Right lobe of liver (tissue), 6 donors: ENCODE measurements at places on chromosomes 2 and 18. TPM values are rescaled to one million over a fixed set of nuclear protein-coding genes. Genes with fewer than 3 reads are reported as not detected.
A peak's percentile ranks its signal among the peaks of the same experiment; 100 is the strongest.

The C2orf74 gene
- total RNA-seq: 11.5 TPM

The KCNG2 gene
- not detected for total RNA-seq

The RAB6C gene
- total RNA-seq: not detected

The GATA6 gene
- 14.0 TPM for total RNA-seq

The CXCR1 gene
- 0.60 TPM for total RNA-seq

The PROM2 gene
- 0.25 TPM for total RNA-seq

The PLEK gene
- total RNA-seq: 2.5 TPM

The ABCG8 gene
- total RNA-seq: 116 TPM

The ARHGAP28 gene
- total RNA-seq: 1.7 TPM

The MEP1B gene
- not detected for total RNA-seq

- H3K27me3 ChIP-seq: no peaks in the 10 kb centered on the region
- H3K36me3 ChIP-seq: no peaks in the 10 kb centered on the region
- H3K4me1 ChIP-seq: no peaks in the 10 kb centered on the region
Measured at GRCh38 chr2:112768432-112768831, 4.0 kb upstream of the CKAP2L start.

DNA sequence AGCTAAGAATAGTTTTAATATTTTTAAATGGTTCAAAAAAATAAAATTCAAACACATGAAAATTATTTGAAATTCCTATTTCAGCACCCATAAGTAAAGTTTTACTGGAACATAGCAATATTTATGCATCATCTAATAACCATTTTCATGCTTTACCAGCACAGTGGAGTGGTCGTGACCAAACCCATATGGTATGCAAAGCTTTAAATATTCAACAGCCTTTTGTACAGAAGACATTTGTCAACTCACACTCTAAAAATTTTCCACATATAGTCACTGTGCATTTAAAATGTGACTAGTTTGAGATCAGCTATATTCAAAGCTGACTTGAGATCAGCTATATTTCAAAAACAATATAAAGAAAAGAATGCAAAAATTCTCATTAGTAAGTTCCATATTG, 46.2 kb downstream of the PUM2 start:
- H3K27me3 ChIP-seq: no peaks in the 10 kb centered on the region
- peaks cover 6% of the 10 kb centered on the region for H3K36me3 ChIP-seq

DNA sequence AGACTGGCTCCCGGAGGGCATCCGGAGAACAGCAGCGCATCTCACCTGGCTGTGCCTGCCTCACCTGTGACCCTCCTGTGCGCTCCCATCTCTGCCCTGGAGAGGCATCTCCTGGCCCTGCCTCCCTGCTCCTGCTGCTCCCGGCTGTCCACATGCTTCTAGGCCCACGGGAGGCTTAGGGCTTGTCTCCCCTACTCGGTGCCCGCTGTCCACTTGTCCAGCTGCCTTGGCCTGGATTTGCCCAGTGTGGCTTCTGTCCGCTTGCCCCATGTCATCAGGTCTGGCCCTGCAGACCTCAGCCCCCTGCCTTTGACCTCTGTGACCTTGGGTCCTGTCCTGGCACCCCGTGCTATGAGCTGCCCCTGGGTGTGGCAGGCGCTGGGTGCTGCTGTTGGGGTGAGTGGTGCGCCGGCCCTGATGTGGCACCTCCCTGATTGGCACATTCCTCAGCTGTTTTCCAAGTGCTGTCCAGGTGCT, 4.5 kb downstream of the BOK start:
- H3K4me3 ChIP-seq: no peak overlapping the region
- no peaks in the 10 kb centered on the region for H3K27me3 ChIP-seq
- no peaks in the 10 kb centered on the region for H3K4me1 ChIP-seq
- H3K27ac ChIP-seq: no peak overlapping the region

DNA sequence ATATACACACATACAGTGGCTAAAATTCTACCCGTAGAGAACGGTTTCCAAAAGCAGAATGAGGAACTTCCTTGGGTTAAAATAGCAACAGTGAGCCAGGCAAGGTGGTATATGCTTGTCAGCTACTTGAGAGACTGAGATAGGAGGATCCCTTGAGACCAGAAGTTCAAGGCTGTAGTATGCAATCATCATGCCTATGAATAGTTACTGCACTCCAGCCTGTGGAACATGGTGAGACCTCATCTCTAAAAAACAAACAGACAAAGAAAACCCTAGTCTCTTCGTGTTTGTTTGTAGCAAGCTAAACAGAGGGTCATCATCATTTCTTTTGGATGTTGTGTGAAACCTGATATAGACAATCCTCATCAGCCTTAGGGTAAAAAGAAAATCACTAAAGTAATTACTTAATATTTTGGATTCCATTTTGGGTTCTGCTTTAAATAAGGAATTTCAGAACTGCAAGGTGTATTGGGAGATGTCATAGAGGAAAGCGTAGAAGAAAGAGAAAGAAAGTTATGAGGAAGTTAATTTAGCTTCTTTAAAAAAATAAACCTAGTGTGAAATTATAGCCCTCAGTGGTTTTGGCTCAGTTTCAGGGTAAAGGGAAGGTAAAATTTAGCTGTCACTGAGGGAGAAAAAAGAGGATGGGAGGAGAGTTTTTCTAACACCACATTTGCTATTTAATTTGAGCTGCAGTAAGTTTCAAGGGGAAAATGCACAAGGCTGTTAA, 46.5 kb downstream of the PLEK start:
- no peaks in the 10 kb centered on the region for H3K27me3 ChIP-seq
- no peak for DNase-seq
- no peak overlapping the region for H3K4me3 ChIP-seq
- no peaks in the 10 kb centered on the region for H3K4me1 ChIP-seq

DNA sequence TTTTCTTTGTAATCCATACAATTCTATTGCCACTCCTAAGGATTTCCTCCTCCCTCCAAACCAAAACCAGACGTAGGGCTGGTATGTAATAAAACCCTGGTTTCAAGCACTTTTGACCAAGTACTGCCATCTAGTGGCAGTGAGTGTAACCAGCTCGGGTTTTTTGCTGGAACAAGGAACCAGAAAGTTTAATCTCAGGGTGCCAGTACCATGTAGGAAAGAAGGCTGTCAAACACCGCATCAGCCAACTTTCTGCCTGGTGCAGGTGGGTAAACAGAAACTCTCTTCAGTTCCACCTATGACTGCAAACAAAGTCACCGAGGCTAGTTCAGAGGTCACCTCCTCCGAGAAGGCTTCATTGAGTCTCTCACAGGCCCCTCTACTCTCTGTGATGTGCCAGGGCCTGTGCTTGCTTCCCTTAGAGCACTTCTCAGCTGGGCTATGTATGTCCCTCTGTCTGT, 10.2 kb upstream of the THNSL2 start:
- DNase-seq: no peak
- H3K4me3 ChIP-seq: no peak overlapping the region
- peak overlapping the region; percentile 57 for H3K27ac ChIP-seq
- H3K36me3 ChIP-seq: no peaks in the 10 kb centered on the region
- no peaks in the 10 kb centered on the region for H3K27me3 ChIP-seq

GRCh38 chr2:20675701-20676352, 8.9 kb downstream of the GDF7 start:
- H3K27me3 ChIP-seq: no peaks in the 10 kb centered on the region
- no peak overlapping the region for H3K4me3 ChIP-seq
- peak; percentile 80 for DNase-seq

DNA sequence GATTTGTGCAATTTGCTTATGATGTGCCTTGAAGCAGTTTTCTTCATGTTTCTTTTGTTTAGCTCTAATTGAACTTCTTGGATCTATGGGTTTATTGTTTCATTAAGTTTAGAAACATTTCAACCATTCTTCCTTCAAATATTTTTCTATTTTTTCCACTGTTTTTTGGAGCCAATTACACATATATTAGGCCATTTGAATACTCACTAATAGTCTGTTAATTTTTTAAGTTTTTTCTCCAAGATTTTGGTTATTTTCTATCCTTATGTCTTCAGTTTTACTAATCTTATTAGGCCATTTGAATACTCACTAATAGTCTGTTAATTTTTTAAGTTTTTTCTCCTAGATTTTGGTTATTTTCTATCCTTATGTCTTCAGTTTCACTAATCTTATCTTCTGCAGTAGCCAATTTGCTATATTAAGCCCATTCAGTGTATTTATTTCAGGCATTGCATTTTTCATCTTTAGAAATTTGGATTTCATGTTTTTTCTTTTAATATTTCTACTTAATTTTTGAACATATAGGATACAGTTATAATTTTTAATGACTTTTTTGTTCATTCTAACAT, 9.5 kb upstream of the TMEM87B start:
- H3K4me3 ChIP-seq: no peak overlapping the region
- H3K36me3 ChIP-seq: no peaks in the 10 kb centered on the region
- H3K27ac ChIP-seq: no peak overlapping the region
- no peaks in the 10 kb centered on the region for H3K27me3 ChIP-seq
- H3K4me1 ChIP-seq: peaks cover 5% of the 10 kb centered on the region

DNA sequence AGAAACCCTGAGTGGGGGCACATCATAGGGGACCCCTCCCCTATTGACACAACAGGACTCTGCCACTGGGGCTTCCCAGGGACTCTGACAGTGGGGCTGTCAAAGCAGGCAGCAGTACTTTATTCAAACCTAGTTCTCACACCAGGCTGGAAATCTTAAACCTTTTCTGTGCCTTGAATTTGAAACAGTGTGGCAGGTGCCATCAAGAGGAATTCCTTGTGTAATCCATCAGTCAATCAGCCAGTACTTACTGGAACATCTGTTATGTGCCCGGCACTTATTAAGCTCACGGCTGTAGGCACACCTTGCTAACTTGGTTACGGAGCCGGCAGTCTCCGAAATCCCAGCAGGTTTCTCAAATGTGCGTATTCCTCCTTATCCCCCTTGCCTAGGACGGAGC, 12.0 kb downstream of the GLI2 start:
- no peak overlapping the region for H3K27ac ChIP-seq
- DNase-seq: no peak
- no peak overlapping the region for H3K4me3 ChIP-seq
- no peaks in the 10 kb centered on the region for H3K36me3 ChIP-seq

DNA sequence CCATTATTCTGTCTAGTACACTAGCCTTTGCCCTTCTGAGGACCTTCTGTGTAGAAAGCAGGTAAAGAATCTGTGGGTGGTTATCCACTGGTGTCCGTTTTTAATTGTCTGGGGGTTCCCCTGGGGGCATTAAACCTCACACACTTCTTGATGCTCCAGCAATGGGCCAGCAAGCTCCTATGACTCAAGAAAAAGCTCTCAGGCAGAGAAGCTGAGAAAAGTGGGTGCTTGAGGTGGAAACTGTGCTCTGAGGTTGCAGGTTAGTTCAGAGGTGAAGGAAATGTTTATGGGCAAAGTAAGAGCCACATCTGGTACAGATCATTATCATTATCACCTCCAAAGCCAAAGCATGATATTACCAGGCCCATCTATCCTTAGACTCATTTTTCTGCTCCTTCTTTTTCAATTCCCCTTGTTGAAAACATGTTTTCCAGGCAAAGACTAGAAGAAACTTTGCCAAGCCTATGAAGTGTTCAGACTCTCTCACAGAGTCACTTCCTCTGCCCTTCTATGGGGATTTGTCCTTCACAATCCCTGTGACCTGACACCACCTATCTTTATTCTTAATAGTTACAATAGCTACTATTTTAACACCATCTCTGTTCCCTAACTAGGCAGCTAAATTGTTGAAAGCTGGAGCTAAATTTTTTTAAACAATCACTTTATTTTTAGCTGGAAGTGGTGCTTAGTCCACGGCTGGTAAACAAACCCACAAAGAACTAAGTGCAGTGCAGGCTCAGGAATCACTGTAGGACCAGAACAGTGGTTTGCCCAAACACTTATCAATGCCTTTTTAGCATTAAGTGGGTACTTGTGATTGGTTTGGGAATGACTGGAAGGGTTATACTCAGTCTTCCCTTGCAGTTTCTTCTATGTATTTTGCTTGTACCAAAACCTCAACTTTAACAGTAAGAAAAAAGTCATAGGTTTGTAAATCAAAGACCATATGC, 512.8 kb upstream of the POU3F3 start:
- H3K27me3 ChIP-seq: no peaks in the 10 kb centered on the region
- no peaks in the 10 kb centered on the region for H3K36me3 ChIP-seq
- H3K27ac ChIP-seq: no peak overlapping the region
- DNase-seq: no peak
- H3K4me3 ChIP-seq: no peak overlapping the region

DNA sequence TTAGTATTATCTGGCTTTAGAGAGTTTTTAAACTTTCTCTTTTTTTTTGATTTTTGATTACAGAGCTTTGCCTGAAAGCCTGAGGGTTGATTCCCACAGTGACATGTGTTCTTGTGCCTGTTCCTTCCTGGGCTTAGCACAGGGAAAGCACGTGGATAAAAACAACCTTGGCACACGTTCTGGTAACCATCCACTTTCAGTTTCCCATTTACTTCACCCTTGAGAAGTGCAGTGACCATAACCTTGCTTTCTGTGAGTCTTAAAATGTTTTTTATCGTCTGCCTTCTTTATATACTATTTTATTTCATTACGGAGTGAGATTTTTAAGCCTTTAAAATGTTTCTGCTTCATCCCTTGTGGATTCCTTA, 11.5 kb downstream of the CD226 start:
- H3K4me3 ChIP-seq: no peak overlapping the region
- no peak for DNase-seq
- no peaks in the 10 kb centered on the region for H3K36me3 ChIP-seq
